ENCODE measurements at places on chromosomes 16 and 17.

DNA sequence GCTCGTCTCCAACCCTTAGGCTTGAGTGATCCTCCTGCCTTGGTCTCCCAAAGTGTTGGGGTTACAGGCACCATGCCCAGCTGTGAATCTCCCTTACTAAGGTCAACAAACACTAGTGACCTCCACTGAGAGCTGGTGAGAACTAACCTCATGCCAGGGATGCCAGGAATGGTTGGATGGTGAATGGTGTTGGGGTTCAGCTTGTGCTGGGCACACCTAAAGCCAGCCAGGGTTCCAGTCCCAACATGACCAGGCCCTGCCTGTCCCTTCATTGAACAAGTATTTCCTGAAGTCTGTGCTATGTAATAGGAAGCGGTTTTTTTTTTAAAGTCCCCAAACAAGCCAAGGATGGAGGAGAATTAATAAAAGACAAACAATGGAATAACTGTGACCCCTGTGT, 56.0 kb upstream of the TOB1 start:
- DNase-seq = no peak

DNA sequence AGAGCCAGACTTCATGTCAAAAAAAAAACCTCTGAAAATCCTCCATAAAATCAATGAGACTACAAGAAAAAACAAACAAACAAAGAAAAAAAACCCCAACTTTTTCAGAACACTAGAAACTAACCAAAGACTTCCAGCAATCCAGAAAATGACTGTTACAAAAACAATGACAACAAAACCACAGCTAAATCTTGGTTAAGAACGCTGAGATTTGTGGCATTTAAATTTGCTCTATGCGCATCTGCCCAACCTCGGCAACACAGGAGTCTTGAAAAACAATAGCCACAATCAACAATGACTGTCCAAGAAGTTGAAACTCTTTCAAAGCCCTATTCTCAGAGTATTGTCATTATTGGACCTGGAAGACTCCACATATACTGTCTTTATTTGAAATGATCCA, 402.4 kb downstream of the ZFHX3 start:
- no peak for DNase-seq

GRCh38 chr17:55086635-55087058, 118.1 kb downstream of the STXBP4 start:
- DNase-seq = no peak

DNA sequence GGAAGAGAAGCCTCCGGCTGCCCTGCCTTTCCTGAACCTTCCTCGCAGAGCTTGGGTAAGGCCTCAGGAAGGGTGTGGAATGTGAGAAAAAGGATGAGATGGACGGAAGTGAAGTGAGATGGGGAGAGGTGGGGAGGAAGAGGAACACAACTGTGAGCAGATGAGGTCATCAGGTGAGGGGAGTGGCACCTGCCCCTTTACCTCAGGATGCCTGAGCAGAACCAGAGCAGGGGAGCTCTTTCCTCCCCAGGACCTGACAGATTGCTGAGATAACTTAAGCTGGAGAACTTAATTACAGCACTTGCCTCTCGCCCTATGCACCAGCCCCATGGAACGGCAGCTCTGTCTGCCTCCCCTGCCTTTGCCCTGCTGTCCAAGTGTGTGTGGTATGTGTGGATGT, 29.8 kb downstream of the TMEM132E start:
- no peak for DNase-seq
